Inflammatory macrophage (primary cell): ENCODE measurements at places on chromosomes 6 and 20.
A peak's percentile ranks its signal among the peaks of the same experiment; 100 is the strongest.

DNA sequence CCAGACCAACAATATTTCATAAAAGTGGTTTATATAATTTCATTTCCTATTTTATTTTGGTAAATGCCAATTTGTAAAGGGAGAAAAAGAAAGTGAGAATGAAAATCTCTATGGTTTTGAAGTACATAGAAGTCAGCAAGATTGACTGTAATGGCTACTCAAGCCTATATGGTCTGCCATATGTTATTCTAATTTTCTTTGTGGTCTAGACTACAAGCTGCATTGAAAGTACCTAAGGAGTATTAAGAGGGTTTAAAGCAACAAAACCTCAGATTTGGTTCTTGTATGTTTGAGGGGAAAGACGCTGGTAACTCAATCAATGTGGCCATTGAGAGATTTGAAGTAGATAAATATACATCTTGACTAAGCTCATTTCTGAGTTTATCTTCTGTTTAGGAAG, 193.5 kb upstream of the EYA4 start:
- no peak for DNase-seq

DNA sequence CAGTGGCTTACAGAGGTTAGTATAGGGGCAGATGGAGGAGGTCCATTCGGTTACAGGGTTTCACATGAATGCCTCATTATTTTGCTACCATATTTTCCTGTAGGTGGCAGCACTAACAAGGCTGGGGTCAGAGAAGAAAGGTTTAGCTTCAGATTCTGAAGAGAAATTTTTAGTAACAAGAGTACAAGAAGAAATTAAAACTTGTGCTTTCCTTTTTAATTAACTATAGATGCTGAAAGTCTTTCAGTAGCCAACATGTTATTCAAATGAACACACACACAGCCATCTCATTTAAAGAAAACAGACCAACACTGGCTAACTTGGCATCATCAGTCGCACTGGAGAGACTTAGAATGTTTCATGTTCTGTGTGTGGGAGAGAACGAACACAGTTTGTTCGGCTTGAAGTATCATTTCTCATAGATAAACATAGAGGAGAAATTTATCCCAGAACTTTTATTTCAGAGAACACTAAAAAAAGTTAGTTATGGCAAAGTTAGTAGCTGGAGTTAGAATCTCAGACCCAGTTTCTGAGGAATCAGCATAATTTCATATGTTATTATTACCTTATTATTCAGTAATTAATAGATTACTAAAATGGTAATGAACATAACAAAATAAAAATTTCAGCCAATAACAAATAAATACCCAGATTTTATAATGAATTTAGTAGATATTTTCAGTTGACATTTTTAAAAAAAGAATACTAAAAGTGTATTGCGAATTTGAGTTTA, 314.0 kb upstream of the RSPO3 start:
- DNase-seq, result peak; percentile 41

GRCh38 chr20:57009355-57009754, 257.1 kb downstream of the BMP7 start:
- no peak for DNase-seq

- DNase-seq, result no peak
Observed at GRCh38 chr20:30816182-30816645, 441.2 kb upstream of the DEFB115 start.

DNA sequence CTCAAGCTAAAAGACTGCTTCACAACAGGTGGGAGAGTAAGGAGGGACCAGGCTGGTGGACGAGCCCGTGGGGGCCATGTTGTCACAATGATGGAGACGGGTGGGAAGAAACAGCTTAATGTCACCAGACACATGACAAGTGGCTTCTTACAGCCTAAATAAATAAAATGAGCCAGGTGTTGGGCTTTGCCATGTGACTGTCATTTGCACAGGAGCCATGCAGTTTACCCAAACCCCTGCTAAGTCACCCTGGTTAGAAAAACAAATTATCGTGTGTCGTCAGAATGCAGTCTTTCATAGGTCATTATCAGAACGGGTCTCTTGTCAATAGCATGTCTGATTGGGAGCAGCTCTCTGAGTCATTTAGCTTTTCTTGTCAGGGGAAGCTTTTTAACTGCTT, 18.5 kb downstream of the BTBD3 start:
- no peak for DNase-seq

DNA sequence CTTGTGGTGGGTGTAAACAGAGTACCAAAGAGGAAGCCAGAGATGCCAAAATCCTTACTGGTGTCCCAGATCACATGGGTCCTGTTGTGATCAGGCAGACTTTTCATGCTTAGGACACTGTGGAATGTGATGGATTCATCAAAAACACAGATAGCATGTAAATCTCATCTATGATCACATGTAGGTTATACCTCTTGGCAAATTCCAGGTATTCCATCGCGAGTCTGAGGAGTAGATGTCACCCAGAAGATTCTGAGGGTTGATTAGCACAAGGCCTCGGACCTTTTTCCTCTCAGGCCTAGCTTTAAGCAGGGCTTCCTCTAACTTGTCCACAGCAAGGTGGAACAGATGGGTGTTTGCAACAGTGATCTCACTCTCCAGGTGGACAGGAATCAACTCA, 28.3 kb upstream of the SSR1 start:
- DNase-seq, result no peak

DNA sequence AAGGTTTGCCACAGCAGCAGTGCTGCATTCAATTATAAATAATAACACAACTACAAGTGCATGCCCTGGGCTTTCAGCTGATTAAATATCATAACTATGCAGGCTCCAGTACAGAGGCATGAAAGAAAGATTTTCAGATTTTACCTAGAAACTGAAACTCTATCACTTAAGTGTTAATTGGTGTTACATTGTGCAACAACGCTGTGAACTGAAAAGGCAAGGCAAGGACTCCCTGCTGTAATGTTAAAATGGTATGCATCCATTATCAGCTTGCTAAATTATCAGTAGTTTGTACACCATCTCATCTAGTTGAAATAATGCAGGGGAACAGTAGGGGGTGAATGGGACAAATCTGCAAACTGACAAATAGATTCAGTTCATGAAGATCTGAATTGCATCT, 976.7 kb upstream of the MANEA start:
- no peak for DNase-seq

DNA sequence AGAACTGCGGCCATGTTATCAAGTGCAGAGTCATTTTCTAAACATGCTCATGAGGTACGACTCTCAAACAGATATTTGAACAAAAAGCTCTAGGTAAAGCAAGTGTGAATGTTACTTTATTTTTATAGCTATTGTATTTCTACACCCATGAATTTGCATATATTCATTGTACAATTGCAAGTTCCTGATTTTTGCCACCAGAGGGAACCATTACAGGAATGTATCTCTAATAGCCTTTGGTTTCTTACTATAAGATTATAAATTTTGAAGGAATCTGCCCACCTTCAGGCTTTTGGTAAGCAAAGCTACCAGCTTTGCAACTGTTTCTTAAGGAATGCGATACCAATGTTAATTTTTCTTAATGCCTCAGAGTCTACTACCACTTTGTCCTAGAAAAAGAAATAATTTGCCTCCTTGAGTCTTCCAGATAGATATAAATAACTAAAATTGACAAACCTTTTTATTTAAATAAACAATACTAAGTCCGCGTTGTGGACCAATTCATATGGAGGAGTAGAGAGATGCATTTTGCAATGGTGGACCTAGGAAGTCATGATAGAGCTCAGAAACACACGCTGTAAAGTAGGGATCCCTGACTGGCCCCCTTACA, 125.4 kb upstream of the SAMD5 start:
- DNase-seq, result peak; percentile 7

GRCh38 chr20:57682184-57683101, 27.4 kb downstream of the PMEPA1 start:
- no peak for DNase-seq

- DNase-seq, result no peak
Observed at GRCh38 chr20:56420940-56421688, 9.1 kb downstream of the CASS4 start.

DNA sequence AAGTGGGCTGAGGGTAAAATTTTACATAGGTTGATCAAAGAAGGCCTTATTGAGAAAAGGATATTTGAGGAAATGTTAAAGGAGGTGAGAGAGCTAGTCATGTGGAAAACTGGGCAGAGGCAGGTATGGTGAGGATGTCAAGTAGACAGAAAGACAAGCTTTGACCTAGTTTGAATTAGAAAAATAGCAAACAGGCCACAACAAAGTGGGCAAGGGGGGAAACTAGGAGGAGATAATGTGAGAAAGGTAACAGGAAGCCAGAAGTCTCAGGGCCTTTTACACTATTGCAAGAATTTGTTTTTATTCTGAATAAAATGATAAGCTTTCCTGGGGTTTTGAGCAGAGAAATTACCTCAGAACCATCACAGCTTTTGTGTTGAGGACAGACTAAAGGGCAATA, 115.7 kb downstream of the RWDD2A start:
- DNase-seq, result no peak
